Activated CD4-positive, CD25-positive, alpha-beta regulatory T cell (primary cell): ENCODE measurements at places on chromosomes 16 and 17.

- no peak for DNase-seq
Measured at GRCh38 chr16:57986196-57986595, 14.3 kb downstream of the ZNF319 start.

GRCh38 chr17:32302860-32303649 is 37.4 kb downstream of the RHBDL3 start:
- DNase-seq, result no peak

DNA sequence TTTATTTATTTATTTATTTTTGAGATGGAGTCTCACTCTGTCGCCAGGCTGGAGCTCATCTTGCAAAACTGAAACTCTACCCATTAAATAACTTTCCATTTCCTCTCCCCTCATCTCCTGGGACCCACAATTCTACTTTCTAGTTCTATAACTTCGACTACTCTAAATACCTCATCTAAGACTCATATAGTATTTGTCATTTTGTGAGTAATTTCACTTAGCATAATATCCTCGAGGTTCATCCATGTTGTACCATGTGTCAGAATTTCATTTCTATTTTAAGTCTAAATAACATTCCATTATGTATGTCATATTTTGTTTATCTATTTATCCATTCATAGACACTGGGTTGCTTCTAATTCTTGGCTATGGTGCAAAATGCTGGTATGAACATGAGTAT is 5.1 kb upstream of the NT5M start:
- no peak for DNase-seq

DNA sequence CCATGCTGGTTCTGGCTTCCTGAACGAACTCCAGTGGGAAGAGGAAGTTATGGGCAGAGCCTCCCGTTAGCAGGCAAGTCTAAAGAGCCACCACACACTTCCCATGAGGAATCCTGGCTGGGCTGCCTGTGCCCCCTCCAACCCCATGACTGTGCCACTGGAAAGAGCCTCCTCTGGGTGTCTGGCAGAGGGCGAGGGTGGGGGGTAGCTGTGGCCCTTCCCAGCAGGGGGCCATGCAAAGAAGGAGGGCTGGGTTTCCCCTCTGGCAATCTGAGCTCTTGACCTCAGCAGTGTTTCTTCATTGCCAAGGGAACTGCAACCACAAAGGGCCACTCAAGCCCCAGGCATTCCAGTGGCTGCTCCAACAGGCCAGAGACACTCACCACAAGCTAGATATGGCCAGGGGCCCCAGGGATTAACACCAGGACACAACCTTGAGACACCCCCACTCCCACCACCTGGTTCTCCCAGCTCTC is 1.7 kb upstream of the RRAD start:
- no peak for DNase-seq

DNA sequence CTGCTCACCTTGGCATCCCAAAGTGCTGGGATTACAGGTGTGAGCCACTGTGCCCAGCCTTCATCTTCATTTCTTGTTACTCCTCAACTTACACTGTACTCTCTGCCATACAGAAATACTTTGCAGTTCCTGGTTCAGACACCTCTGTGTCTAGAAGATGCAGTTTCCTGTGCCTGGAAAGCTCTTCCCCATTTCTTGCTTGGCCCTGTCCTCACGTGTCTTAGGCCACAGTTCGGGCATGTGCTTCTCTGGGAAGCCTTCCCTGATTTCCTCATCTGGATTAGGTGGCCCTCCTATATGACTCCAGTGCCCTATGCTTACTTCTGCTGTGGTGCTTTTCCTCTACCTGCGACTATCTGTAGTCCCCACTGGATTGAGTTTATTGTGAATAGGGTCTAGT is 26.5 kb upstream of the CDR2 start:
- DNase-seq, result no peak

GRCh38 chr17:17062356-17062755 is 20.1 kb downstream of the MPRIP start:
- DNase-seq, result no peak

DNA sequence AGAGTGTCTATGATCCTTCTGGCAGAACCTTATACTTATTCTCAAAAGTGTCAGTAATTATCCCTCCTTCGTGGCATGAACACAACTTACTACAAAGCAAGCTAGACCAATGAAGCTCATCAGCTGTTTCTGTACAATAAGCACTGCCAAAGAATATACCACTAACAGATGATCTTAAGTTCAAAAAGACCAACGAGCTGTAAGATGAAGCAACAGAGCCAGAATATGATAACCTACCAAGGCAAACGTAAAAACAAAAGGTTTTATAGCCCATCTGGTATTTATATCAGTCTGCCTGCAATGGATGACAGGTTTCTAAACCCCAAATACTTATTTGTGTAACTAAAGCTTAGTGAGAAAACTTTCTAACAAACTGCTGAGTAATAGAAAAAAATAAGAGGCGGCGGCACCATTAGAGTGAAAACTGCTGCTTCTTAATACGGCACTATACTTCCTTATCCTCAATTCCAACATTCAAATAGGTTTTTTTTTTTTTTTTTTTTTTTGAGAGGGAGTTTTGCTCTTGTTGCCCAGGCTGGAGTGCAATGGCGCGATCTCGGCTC is 22.1 kb downstream of the NME2 start:
- DNase-seq, result no peak

DNA sequence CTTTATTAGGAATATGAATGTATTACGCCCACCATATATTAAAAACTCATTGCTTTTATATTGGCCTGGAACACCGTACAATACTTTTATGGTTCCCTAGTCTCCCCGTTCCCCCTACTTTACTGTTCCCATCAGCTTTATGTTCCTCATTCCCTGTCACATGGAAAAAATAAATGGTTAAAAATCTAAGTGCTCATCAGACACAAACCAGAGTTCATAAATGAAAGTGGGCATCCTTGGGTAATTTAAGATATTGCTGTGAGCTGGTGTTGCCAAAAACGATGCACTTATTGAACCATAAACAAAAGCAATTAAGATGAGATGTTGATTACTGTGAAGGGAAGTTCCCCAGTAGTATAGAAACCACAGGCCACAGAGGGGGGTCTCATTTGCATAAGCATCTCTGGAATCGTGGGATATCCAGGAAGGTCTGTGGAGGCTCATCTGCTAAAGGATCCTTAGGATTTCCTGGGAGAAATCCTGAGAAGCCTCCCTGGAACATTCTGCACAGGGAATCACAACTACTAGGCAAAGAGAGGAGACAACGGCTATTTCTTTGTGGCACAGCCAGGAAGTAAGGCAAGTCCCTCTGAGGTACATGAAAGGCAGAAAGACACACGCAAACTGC is 591.4 kb upstream of the CDH11 start:
- no peak for DNase-seq

DNA sequence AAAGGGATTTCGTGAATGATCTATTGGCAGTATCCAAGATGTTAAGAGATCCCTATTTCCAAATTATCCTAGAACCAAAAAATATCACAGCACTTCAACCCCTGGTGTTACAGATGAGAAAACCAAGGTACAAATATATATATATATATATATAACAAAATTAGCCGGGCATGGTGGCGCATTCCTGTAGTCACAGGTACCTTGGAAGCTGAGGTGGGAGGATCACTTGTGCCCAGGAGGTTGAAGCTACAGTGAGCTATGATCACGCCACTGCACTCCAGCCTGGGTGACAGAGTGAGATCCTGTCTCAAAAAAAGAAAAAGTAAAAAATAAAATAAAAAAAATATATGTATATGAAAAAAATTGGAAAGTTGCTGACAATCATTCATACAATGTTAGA is 637 bp upstream of the CLN3 start:
- no peak for DNase-seq

DNA sequence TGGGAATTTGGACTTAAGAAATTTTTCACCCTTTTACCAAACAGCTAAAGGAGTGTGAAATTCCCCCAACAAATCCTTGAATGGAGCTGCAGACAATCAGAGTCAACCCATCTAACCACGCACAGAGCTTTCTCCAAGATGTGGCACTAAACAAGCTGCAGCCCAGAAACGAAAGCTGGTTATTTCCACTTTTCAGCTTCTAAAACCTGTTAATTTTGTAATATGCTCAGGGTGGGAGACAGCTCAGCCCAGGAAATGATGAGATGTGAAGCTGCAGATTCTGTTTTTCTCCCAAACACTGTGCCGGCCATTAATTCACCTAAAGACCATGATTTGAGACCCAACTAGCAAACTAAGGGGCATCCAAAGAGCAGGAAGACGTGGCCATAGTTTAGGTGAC is 33.2 kb upstream of the ABR start:
- no peak for DNase-seq

DNA sequence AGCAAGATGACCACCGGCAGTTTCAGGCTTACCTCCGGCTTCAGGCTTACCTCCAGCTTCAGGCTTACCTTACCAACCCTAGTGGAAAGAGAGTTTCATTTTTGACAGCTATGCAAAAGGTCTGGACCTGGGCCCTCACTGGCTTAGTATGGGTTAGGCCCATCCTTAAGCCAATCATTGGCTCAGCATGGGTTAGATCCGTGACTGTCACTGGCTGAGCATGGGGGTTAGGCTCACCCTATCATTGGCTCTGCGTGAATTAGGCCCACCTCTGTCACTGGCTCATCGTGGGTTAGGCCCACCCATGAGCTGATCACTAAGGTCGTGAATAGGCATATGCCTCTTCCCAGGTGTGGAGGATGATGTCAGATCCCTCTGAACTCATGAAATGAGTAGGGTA is 8.1 kb downstream of the NDE1 start:
- no peak for DNase-seq

DNA sequence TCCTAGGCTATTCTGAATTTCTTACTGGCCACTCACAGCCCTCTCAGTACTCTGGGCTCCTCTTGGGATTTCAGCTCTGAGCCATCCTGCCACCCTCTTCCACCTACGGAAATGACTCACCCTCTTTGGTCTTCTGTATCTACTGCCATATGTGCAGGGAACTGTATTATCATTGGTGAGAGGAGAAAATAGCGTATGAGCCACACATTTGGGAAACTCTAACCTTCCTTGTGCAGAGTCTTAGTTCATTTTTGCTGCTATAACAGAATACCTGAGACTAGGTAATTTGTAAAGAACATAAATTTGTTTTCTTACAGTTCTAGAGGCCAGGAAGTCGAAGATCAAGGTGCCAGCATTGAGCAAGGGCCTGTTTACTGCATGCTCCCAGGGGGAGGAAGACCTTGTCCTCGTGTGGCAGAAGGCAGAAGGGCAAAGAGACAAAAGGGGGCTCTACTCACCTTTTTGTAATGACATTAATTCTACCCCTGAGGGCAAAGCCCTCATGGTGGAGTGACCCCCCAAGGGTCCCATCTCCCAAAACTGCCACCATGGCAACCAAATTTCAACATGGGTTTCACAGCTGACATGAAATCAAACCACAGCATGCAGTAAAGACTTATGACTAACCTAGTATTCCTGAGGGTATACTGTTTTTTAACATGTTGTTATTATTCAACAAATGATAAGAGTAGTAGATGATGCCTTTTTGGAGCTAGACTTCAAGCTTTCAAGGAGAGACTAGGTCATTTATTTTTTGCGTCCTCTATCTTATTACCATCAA is 191.8 kb downstream of the PRKCA start:
- no peak for DNase-seq

DNA sequence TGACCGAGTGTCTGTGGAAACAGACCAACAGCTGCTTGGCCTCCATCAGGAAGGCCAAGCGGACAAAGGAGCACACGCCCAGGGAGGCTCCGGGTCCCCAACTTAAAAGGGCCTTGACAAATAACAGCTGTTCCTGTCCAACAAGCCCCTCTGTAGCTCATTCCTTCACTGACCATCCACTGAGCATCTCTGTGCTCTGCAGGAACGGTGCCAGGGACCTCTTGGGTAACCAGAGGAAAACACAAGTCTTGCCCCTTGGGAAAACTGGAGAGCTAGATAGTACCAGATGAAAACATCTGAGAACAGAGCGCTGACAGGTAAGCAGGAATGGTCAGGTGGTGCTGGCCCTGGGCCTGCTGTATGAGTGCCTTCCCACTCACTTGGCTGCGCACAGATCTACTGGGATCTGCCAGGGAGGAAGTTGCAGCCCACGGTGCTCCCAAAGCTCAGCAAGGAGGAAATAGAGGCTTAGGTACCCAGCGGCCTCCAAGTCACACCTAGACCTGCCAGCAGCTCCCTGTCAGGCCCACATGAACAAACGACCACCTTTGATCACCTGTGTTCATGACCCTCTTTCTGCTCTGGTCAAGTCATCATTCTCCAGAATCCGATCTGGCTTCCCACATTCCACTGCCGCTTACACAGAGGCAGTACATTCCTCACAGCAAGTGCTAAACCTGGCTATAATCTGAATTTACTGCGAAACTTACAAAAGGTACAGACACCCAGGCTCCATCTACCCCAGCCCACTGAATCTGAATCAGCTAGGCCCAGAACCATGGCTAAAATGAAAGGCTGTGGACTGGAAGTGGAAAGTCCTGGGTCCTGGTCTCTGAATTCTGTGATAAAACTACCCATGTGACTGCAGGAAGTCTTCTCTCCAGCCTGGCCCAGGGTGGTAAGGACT is 12.5 kb downstream of the DCAKD start:
- DNase-seq, result no peak

GRCh38 chr17:4475001-4475400 is 23.7 kb upstream of the SPNS2 start:
- no peak for DNase-seq

GRCh38 chr17:71188811-71189492 is 931.9 kb upstream of the SOX9 start:
- DNase-seq, result no peak

- no peak for DNase-seq
Measured at GRCh38 chr17:48037838-48038323, 284 bp upstream of the COPZ2 start.

- DNase-seq, result no peak
Measured at GRCh38 chr16:88317613-88317965, 65.2 kb upstream of the ZNF469 start.

- DNase-seq, result no peak
Measured at GRCh38 chr16:68190081-68190480, 45.8 kb downstream of the ESRP2 start.

DNA sequence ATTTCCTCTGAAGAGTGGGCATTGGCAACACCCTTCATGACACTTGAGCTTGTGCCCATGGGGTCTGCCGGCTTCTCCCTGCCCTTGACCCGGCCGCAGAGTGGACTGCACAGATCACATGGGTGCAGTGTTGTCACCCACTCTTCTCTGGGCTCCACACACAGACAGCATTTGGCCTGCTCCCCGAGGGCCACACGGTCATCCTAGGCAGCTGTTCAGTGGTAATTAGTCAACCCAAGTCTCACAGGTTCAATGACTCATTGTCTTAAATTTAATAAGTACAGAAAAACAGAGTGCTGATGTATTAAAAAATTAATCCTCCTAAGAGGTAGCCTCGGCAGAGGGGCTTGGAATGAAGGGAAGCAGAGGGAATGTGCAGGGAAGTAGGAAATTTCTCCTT is 204.8 kb downstream of the MSI2 start:
- DNase-seq, result no peak

- DNase-seq, result no peak
Measured at GRCh38 chr17:81198826-81199481, 23.8 kb downstream of the CEP131 start.

- DNase-seq, result no peak
Measured at GRCh38 chr17:55584055-55584685, 72.9 kb upstream of the SMIM36 start.
